ENCODE measurements at places on chromosomes 11 and 22.

GRCh38 chr22:48263791-48264351 is 1501.4 kb downstream of the TBC1D22A start:
- DNase-seq, result no peak

- DNase-seq, result peak; percentile 62
These were observed 5.1 kb upstream of the MYRF start for GRCh38 chr11:61747192-61747966.

DNA sequence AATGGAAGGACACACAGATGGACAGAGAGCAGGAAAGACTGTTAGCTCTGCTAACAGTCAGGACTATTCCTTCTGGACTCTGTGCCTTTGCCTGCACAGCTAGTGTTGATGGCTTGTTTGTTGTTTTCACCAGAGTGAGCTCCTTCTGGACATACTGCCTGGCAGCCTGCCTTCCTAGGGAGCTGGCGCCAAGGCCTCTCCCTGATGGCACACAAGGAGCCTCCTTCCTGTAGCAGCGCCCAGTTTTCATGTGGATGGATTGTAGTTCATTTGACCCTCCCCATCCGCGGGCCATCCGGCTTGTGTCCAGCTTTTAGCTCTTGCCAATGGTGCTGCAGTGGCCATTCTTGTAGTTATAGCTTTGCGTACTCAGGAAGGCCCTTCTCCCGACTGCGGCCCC is 16.6 kb upstream of the BCR start:
- no peak for DNase-seq

DNA sequence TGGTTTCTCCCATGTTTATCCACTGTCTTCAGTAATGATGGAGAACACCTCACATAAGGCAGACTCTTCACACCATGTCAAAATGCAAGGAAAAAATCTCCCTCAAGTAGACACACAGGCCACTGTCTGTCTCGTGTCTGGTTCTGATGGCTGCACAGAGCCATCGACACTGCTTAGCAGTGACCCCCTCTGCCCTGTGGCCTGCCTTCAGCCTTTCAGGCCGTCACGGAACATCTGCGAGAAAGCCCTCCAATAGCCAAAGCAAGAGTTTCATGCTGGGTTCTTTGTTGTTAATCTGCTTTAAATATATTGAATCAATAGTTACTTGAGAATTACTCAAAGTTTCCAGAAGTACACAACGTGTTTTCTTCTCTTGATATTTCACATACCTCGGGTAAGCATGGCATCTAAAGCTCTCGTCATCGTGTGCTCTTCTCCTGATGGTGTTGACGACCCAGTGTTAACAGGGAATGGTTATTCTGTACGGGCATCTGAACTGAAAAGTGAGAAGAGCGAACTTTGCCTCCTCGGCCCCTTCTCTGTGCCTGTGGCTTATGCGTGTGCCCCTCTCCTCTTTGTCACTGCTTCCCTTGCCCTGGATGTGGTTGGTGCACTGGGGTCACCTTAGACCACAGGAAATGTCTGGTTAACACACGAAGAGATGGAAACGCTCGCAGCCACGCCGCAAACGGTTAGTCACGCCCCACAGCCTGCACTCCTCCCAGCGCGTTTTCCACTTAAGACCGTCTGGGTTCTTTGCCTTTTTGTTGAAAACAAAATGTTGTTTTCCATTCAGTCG is 33.4 kb upstream of the CTTN start:
- peak; percentile 81 for DNase-seq

GRCh38 chr11:93209466-93209865 is 11.7 kb upstream of the SLC36A4 start:
- no peak for DNase-seq

- DNase-seq, result peak; percentile 83
These were observed 17.8 kb upstream of the WNT7B start for GRCh38 chr22:45994491-45995404.

- DNase-seq, result no peak
These were observed 10.5 kb downstream of the CHST1 start for GRCh38 chr11:45655012-45655283.

DNA sequence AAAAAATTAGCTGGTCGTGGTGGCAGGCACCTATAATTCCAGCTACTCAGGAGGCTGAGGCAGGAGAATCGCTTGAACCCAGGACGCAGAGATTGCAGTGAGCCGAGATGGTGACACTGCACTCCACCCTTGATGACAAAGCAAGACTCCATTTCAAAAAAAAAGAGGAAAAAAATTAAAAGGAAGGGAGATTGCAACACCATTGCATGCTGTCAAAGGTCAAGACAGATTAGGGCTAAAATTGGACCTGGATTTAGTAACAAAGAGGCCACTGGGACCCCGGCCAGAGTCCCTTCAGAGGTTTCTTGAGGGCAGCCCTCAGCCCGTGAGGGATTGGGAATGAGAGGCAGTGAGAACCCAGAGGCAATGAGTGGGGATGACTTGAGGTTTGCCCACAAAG is 8.2 kb upstream of the MAFF start:
- no peak for DNase-seq

DNA sequence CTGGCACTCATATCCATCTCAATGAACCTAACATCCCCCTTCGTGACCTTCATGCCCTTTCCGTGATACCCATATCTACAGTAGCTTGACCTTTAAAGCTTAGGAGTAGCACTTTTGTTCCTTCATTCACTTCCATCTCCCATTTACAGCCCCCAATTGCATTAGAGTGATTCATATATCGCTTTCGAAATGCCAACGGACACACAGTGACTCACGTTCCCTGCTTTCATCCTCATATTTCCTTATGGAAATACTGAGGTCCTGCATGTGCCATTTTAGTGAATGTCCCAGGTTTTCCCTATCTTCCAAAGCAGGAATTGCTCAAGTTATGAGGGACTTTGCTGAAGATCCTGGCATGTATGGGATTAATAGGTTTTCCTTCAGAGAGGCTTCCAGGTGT is 44.3 kb upstream of the CEP126 start:
- no peak for DNase-seq

DNA sequence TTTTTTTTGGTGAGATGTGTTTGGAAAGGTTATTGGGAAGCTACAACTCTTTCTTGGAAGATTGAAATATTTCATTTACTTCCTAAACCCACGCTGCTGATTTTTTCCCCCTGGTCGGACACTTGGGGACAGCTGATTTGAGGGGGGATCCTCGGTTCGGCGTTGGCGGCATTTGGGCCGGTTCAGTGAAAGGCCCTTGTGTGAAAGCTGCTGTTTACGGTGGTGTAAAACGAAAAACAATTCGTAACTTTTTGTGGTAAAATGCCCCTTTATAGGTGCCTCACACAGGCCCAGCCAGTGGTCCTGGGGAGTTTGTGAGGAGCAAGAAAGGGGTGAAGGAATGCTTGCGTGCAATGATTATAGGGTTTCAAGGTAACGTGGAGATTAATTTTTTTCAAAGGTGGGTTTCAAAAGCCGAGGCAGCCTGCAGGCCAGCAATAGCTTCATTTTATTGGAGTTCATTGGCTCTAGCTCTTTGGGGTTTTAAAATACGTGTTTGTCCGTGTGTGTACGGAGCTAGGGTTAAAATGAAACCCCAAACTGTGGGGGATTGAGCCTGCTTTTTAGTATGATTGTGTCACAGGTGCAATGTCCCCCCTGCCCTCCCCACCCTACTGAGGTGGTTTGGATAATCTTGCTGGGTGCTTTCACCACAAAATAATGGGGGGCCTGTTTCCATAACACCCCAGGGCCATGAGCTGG is 77.2 kb upstream of the PPARA start:
- DNase-seq, result no peak

DNA sequence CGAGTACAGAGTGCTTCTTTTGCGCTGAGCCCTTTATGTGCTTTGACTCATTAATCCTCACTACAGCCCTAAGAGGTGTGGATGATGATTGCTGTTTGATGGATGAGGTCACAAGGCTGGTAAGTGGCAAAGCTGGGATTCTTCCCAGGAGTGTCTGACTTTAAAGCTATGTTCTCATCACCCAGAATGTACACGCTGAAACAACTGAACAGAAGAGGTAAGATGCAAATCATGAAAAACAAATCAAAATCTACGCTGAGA is 37.7 kb upstream of the CREB3L1 start:
- no peak for DNase-seq

- no peak for DNase-seq
These were observed 1449.0 kb downstream of the BRD1 start for GRCh38 chr22:48378673-48379072.

DNA sequence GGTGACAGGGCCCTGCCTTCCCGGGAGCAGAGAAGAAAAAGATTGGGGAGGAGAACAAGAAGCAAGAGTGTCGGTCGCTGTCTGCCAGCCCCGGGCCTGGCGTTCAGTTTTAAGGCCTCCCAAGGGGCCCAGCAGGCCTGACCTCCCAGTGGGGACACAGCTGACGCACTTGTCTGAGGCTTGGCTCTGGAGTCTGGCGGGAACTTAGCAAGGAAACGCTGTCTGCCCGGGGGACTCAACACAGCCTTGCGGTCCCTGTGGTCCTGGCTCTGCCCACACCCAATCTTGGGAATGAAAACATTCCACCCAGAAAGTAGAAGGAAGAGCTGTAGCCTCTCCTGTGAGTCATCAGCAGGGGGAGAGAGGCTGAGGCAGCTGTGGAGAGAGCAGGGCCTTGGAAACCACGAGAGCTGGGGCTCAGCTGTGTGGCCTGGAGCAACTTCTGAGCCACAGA is 54.4 kb downstream of the TRAF6 start:
- DNase-seq, result no peak

DNA sequence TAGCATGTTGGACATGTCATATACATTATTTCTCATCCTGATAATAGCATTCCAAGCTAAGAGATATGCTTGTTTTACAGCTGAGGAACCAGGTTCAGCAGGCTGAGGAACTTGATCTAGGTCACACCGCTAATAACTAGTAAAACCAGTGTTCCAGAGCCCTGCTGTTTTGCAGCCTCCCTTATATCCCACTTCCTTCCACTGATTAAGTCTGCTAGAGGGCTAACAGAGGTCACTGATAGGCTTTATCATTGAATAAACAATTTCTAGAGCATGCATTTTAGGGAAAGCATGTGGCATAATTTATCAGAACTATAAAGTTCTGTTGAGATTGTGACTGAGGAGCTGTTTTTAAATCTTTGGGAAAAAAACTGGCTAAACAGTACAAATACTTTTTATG is 54.0 kb downstream of the UVRAG start:
- no peak for DNase-seq

GRCh38 chr22:49381595-49382450 is 445.9 kb downstream of the BRD1 start:
- DNase-seq, result no peak

DNA sequence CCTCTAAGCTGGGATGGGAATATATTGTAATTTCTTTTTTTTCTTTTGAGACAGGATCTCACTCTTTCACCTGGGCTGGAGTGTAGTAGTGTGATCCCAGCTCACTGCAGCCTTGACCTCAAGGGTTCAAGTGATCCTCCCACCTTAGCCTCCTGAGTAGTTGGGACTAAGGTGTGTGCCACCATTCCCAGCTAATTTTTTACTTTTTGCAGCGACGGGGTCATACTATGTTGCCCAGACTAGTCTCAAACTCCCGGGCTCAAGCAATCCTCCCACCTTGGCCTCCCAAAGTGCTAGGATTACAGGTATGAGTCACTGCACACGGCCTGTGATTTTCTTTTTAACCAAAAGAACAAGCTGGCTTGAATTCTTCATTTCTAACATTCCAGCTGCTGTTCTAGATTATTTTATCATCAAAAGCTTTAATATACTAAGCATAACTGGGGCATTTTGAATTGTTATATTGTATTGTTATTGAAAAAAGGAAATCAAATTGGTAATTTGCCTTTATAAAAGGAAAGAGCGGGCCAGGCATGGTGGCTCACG is 26.8 kb upstream of the PPP2R1B start:
- DNase-seq, result no peak

DNA sequence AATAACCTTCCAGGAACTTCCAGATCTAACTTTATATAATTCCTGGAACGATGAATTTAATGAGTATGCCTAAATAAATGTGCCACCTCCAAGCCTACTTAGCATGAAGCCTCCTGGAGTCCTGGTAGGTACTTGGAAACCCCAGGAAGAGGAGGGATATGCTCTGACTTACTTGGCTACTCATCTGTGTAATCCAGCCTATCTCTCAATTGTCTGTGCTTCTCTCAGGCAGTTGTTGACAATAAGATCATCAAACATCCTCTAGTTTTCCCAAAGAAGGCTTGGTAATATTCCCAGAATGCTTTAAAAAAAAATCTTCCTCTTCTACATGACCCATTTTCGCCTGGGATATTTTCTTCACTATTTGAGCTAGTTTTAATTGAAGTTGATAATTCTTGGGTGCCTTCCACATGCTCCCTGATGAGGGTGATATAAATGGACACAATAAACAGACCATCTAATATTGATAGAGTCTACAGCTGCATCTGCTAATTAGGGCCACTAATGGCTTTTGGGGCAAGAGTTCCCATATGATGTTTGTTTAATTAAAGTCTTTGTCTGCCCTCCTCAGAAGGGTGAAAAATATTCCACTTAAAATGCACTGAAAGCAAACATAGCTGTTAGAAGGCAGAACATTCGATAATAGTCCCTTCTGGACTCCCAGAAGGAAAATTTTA is 75.5 kb upstream of the RAB38 start:
- no peak for DNase-seq

- DNase-seq, result no peak
These were observed 21.9 kb upstream of the CACNG2 start for GRCh38 chr22:36725366-36726006.

DNA sequence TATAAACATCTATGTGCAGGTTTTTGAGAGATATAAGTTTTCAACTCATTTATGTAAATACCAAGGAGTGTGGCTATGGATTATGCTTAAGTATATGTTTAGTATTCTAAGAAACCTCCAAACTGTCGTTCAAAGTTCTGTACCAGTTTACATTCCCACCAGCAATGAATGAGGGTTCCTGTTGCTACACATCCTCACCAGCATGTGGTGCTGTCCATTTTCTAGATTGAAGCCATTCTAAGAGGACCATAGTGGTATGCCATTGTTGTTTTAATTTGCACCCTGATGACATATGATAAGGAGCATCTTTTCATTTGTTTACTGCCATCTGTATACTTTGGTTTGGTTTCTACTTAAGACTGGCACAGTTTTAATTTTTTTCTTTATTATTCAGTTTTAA is 2097.9 kb downstream of the LRRC4C start:
- no peak for DNase-seq

DNA sequence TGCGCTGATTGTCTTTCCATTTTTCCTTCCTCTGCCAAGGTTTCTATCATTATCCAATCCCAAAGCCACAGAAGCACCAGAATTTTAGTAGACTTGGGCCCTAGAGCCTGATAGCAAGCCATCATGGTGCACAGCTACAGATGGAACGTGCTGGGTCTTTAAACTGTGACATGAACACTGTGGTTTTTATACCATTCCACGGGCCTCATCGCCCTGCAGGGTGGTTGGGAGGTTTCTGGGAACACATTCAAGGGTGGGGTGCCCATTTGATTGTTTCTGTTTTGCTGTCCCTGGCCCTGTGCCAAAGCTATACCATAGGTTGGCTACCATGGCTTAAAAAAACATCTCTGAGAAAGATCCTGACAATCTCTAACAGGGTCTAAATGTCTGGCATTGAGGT is 151.9 kb downstream of the CACNA1I start:
- DNase-seq, result no peak

All from activated CD8-positive, alpha-beta T cell treated with anti-CD3 and anti-CD28 coated beads, Interleukin-2, amount 10 ng/mL, durations not matched to agents 7 days and 5 days (primary cell).